ENCODE measurements at places on chromosomes 6 and 20.

DNA sequence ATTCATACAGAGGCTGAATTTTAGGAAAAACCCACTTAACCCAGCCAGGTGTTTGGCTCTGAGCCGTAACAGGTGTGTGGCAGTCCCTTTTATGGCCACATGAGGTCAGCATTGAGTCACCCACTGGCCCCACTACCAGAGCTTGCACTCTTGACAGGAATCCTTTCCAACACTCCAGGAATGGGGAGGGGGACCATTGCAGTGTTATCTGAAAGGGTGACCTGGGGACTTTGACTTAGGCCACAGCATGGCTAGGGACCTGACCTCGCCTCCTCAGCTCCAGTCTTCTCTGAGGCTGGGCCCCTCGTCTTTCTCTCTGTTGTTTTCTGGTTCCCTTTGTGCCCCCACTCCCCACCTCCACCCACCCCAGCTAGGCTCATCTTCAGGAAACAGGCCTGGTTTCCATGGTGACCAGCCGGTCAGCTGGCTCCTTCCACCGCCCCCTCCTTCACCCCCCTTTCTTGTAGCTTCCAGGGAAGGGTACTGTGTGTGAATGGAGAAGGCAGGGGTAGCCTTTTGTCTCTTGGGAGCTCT lies 2.1 kb upstream of the TMEM151B start:
- no peak for DNase-seq

DNA sequence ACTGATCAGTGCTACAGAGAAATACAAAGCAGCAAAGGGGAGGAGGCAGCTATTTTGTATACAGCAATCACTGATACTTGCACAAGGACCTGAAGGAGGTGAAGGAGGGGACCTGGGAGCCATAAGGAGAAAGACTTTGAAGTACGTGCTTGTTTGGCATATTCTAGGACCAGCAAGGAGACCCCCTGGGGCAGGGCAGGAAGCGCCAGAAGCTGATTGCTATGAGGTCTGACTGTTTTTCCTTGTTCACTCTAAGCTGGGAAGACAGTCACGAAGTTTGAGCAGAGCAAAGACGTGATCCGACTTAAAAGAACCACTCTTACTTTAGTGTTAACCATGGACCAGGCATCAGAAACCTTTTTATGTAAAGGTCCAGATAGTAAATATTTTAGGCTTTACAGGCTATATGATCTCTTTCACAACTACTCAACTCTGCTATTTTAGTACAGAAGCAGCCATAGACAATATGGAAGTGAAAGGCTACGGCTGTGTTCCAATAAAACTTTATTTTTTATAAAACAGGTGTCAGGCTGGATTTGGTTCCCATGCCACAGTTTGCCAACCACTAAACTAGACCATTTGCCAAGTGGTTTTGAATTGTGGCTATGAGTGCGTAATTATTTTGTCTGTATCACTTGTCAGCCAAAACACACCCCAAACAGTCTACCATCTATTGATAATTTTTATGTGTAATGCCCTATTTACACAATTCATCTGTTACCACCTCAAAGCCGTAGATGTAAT lies 217.9 kb downstream of the PRL start:
- no peak for DNase-seq

DNA sequence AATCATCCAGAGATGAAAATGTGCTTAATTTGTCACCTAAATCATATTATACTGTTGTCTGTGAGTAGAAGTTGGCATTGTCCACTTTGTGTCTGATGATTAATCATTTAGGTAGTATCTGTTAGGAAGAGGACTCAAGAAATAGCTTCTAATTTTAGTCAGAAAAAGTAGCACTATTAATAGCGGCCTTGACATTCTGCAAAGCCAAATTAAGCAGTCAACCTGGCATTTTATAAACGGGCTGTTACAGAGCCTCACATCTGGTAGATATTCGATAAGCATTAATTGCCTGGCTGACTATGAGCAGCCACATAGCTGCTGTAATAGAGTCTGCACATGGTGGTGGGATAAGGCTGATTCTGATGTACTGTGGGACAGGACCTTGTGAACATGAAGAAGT lies 99.5 kb downstream of the KLHL32 start:
- DNase-seq, result no peak

GRCh38 chr20:16806886-16807285 lies 58.7 kb downstream of the OTOR start:
- DNase-seq, result no peak

DNA sequence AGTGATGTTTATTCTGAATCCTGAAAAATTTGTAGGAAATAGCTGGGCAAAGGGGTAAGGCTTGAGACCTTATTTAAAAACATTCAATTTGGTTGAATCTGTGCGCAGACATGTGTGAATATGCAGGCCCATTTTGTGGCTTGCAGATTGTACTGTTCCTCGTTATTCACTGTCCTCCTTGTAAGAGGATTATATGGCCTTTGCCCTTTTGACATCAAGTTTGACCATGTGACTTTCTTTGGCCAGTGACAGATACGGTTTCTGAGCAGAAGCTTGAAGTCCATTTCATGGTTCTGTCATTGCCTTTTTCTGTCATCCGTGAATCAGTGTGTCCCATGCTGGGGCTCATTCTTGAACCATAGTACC lies 13.4 kb downstream of the AFDN start:
- no peak for DNase-seq

DNA sequence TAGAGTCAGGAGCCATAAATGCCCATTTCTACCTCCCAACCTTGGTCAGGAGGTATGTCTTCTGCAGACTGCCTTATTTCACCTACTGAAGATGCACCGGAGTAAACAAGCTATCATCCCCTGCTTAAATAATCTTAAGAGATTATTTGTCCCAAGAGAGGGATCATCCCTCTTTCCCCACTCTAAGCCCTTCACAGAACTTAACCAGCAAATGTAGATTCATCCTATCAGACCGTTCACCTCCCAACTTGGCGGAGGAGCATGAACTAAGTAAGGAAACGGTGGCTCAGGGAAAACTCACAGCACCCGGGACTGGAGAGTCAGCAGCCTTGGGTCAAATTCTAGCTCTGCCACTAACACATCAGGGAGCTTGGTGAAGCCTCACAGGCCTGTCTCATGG lies 115.3 kb downstream of the TRERF1 start:
- DNase-seq, result no peak

- DNase-seq, result no peak
These were observed 4.3 kb downstream of the MYT1 start for GRCh38 chr20:64168381-64169090.

DNA sequence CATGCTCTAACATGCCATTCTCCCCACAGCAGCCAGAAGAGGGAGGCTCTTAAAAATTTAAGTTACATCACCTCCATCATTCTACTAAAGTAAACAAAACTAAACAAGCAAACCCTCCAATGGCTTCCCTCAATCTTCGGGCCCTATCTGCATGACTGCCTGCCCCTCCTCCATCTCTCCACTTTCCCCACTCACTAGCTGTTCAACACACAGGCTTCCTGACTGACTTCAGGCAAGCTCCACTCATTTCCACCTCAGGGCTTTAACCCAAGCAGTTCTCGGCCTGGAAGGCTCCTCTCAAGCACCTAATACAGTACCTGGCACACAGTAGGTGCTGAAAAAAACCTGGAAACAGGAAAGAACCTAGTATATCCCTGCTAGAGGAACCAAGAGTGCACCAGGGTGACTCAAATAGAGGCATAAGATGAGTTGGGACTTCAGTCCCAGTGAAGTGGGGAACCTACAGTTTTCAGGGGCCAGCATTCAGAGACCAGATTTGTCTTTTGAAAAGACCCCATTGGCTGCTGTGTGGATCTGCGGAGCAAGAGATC lies 2.8 kb downstream of the AHCY start:
- DNase-seq, result no peak
